Lower leg skin (tissue), 4 donors: ENCODE measurements at places on chromosomes 1 and 21.

DNA sequence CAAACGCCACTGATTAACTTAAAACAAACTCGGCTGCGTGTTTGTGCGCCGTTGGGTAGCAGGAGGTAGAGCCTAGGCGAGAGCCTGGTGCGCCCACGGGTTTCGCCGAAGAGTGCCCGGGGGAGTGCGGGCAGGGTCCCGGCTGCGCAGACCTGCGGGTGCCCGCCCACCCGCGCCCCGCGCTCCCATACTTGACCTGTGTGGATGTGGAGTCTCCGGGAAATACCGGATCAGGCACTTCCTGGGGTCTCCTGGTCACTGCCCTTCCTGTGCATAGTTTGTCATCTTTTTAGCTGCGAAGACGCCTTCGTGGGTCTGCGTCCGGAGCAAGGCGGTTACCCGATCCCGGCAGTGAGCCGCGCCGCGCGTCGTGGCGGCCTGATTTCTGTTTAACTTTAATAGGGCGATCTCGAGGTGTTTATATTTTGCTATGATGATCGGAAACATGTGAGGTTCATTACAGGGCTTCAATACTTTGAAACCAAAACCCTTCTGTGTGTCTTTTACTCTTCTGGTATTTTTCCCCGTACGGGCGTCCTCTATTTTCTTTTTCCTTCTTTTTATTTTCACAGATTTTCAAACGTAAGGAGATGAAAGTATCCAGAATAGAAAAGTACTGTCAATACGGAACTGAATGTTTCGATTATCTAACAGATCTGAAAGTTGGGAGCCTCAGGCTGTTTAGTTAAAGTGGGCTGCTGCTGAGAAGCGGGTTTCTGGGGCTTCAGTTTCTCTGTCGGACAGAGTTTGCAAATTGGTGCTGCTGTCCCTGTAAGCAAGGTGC lies 15.2 kb downstream of the NR5A2 start:
- no peak for DNase-seq

DNA sequence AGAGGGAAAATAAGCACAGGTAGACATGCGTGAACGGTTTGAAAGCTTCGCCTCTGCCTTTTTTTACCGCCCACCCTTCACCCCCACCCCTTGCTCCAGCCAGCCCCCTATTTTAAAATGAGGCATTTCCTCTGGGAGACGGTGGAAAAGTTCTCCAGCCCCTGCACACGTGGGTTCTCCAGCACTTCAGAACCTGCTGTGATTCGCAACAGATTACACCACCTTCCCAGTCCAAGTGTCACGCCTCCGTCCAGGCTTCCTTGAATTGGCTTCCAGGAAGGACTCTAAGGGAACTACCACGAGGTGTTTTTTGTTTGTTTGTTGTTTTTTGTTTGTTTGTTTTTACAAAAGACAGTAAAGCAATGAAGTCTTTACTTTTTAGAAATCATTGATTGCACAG lies 2.6 kb downstream of the LRRC7 start:
- DNase-seq = no peak

DNA sequence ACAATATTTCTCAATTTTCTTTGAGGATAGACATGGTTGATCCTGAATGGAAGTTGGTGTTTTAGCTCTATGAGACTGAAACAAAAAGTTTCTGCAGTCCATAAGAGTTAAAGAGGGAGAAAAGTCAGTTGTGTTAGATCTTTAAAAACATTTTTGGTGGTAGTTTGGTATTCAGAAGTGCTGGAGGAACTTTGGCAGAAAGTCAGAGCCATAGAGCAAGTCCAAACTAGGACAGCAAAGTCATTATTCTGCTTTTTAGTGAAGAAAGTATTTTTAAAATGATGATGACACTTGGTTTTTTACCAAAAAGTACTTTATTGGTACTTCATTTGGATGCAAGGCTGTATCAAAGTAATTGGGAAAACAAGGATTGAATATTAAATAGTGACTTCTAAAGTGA lies 41.8 kb downstream of the FNBP1L start:
- no peak for DNase-seq

GRCh38 chr1:115182012-115182715 lies 92.9 kb upstream of the TSPAN2 start:
- no peak for DNase-seq

GRCh38 chr1:58075188-58075578 lies 471.3 kb downstream of the OMA1 start:
- DNase-seq = no peak
